ENCODE measurements at places on chromosomes 6 and 20.

DNA sequence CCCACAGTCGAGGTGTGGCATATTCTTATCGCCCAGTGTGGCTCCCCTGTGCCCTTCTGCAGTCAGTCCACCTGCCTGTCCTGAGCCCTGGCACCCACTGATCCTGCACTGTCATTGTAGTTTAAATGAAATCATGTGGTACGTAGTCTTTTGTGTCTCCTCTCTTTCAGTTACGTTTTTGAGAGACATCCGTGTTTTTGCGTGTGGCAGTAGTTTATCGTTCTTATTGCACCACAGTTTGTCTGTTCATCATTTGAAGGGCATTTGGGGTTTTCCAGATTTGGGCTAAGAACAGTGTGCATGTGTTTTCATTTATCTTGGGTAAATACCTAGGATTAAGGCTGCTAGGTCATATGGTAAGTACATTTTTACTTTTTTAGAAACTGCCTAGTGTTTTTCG is 49.3 kb downstream of the SPATA2 start:
- no peak for DNase-seq

- DNase-seq = peak; percentile 72
Measured at GRCh38 chr6:88165844-88166492, at the start of gene CNR1. CNR1 (minus strand) TSS chr6:88166347; CDS start chr6:88145274, 21,073 bp downstream.

GRCh38 chr6:79868098-79868722 is 79.1 kb downstream of the ELOVL4 start:
- peak; percentile 77 for DNase-seq

- DNase-seq = peak; percentile 85
Measured at GRCh38 chr6:151763938-151764680, 43.4 kb upstream of the ESR1 start.

- no peak for DNase-seq
Measured at GRCh38 chr20:689947-690346, 14.3 kb upstream of the SCRT2 start.

DNA sequence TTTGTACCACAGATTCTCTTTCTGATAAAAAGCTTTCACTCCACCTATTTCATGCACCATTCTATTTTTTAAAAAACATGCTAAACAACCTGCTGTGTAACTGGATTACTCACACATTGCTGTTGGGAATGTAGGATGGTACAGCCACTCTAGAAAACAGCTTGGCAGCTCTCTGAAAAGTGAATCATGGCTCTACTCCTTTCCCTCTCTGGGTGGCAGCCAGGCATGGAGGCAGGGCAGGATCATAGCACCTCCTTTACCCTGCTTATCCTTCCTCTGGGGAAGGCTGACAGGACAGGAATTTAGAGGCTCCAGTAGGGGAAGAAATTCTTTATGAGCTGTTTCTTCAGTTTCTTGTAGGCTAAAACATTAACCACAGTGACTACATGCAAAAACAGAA is 6.7 kb upstream of the VNN2 start:
- no peak for DNase-seq

GRCh38 chr20:18481596-18481995 is 14.4 kb downstream of the POLR3F start:
- DNase-seq = no peak

DNA sequence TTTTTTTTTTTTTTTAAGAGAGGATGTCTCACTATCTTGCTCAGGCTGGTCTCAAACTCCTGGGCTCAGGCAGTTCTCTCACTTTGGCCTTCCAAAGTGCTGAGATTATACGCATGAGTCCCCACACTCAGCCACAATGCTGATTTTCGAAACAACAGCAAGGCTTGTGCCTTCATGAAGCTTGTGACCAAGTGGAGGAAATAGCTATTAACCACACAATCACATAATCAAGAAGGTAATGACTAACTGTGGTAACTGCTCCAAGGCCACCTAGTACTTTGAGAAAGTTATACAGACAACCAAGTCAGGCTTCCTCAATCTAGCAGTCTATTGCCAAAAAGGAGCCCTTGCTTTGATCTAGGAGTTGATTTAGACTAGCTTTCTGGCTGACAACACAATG is 46.3 kb downstream of the SOD2 start:
- DNase-seq = no peak

- no peak for DNase-seq
Measured at GRCh38 chr20:57611586-57612311, 8.5 kb downstream of the ZBP1 start.

DNA sequence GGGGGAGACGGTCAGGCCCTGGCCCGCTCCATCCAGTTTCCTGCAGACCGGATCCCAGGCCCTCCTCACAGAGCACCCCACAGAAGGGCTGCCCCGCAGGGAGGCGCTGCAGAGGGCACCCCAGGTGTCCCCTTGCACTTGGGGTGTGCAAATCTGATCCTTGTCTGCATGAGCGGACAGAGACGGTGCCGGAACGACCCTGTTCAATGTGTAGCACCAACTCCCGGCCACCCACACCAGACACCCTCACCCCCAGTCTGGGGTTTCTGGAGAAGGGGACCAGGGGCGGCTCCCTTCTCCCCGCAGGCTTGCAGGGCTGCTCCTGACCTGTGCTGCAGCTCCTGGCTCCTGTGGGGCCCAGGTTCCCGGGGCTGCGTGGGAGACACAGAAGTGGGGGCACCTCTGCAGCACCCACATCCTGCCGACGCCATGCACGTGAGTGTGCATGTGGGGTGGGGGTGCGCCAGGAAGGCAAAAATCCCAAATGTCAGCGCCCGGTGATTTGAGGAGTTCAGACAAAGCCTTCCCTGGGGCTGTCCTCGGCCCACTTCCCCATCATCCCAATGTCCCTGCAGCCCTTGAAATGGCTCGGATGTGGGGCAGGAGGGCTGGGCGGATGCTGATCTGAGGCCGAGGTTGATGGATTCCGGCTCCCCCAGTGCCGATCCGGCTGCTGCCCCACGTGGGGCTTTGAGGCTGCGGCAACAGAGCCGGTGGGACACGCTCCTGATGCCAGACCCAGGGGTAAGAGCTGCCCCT is 85.3 kb upstream of the BHLHE23 start:
- DNase-seq = no peak

GRCh38 chr20:56606174-56606945 is 22.7 kb upstream of the TFAP2C start:
- no peak for DNase-seq

DNA sequence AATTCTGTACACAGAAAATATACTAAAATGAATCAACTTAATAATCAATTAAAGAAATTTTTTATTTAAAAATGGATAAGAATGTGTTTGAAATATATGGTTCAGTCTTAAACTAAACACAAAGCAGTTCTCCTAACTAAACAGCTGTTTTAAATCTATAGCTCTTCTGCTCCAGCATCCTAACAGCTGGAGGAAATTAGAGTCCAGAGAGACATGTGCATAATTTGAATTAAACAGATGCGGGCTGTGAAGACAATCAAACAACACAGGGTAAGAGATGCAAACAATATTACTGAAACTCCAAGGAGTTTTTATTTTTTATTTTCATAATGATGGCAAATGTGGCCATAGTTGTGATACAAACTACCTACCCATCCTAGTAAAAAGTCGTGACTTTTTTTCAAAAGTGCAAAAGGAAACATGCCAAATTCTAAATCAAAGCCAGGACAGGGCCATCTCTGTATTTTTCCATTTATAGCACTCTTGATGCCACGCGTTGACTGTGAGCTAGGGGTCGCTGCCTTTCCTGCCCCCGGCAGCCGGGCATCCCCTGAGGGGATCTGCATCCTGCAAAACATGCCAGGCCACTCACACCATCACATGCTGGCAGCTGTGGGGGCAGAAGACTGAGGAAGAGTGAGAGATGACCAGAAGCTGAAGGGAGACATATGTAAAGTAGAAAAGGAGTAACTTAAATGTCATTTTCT is 310.6 kb downstream of the PRKN start:
- no peak for DNase-seq
